ENCODE measurements at places on chromosomes 11 and 22.

DNA sequence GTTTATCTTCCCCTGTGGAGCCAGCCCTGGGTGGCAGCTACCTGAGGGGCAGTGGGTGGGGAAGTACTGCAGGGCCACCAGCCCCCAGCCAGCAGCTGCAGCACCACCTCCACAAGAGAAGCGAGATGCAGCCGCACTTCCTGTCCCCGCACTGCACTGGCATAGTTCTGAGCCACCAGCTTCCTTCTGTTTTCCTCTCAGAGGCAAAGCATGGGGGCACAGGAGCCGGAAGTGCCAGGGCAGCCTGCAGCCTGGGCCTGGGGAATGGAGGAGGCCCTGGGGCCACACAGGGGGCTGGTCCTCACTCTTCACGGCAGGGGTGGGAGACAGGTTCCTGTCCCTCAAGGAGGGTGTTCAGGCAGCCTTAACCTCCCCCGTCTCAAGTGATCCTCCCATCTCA lies 11.9 kb upstream of the SH3BP1 start:
- DNase-seq = no peak

DNA sequence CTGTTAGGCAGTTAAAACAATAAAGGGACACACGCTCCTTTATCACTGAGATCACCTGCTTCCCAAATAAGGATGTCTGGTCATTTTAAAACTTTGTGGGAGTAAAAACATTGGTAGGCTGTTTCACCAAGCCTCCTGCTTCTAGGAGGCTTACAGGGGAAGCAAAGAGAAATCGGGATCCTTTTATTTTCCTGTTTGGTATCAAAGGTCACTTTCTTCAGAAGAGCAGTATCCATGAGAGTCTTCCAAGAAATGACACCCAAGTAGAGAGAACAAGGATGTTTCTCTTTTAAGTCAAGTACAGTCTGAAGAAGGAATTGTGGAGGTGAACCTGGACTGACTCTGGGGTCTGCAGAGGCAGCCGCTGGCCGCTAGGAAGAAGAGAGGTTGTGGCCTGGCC lies 36.9 kb upstream of the BID start:
- DNase-seq = no peak

DNA sequence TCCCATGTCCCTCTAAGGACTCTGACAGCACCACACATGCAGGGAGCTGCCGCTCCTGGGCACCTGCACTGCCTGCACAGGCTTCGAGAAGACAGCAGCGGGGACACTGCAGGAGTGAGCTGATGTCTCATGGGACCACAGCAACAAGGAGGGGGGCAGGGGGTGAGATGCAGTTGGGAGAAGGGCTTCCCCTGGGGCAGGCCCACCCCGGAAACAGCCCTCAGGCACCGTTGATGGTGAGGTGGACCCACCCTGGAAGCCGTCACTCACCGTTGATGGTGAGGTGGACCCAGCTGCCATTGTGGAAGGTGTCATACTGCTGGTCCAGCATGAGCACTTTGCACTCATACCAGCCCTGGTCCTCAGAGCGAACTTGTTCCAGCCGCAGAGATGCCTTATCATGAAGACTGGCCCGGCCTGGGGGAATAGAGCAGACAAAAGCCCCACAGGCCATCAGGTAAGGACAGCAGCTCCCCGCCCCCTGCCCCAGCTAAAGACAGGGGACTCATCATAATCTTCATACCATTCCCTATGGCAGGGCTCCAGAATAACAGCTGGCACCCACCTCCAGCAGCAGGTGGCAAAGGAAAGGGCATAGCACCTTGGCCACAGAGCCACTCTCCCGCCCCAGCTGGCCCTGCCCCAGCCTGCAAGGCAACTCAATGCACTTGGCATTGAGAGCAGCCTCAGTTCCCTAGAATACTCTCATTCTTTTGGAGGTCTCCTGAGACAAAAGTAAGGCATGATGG lies 12.6 kb downstream of the IGSF9B start:
- no peak for DNase-seq

GRCh38 chr22:49349181-49349835 lies 478.4 kb downstream of the BRD1 start:
- peak; percentile 49 for DNase-seq

DNA sequence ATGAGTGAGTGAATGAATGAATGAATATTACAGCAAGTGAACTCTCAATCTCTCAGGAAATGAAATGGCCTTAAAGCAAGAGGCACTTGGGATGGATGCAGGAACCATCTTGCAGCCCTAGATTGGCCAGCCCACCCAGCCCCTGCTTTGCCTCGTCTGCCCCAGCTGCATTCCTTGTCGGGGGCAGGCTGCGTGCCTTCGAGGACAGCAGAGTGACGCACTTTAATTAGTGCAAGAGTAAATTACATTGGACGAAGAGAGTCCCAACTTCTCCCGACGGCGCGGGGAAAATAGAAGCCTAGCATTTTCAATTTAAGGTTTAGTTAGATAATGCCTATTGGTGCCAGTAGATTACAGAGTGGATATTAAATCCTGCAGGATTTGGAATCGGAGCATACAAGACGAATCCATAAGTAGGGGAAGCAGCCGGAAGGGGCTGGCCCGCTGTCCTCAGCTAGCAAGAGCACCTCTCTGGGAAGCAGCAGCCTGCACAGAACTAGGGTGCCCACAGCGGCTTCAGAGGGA lies 33.8 kb downstream of the TRIM29 start:
- no peak for DNase-seq

- no peak for DNase-seq
Measured at GRCh38 chr11:119763071-119763728, 34.2 kb upstream of the NECTIN1 start.

Data from chondrocyte (in vitro differentiated cells).